ENCODE measurements at places on chromosomes 4 and X. TPM values are rescaled to one million over a fixed set of nuclear protein-coding genes. Genes with fewer than 3 reads are reported as not detected.

- no peaks in the 10 kb centered on the region for H3K27me3 ChIP-seq
- H3K27ac ChIP-seq, result no peak overlapping the region
- H3K4me3 ChIP-seq, result no peak overlapping the region
- H3K4me1 ChIP-seq, result no peaks in the 10 kb centered on the region
- no peaks in the 10 kb centered on the region for H3K36me3 ChIP-seq
Measured at GRCh38 chr4:173940146-173940545, 343.3 kb downstream of the FBXO8 start.

DNA sequence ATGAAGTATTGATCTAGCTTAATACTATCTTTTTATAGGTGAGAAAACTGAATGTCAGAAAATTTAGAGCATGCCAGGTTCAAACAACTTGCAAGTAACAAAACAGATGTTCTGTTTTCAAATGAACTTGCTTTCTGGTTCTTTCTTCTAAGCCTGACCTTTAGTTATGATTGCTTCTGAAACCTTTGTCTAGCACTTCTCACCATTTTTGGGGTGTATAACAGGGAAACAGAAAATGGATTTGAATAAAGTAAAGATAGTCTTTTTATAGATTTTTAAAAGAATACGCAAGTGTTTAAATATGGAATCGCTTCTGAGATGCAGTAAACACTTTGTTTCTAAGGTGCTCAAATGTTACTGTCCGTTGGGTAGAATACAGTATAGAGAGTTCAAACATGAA lies 687.2 kb upstream of the CPEB2 start:
- no peaks in the 10 kb centered on the region for H3K27me3 ChIP-seq
- no peaks in the 10 kb centered on the region for H3K36me3 ChIP-seq
- no peak for DNase-seq
- no peak overlapping the region for H3K4me3 ChIP-seq

The DCAF16 gene
- total RNA-seq, result 54.0 TPM

DNA sequence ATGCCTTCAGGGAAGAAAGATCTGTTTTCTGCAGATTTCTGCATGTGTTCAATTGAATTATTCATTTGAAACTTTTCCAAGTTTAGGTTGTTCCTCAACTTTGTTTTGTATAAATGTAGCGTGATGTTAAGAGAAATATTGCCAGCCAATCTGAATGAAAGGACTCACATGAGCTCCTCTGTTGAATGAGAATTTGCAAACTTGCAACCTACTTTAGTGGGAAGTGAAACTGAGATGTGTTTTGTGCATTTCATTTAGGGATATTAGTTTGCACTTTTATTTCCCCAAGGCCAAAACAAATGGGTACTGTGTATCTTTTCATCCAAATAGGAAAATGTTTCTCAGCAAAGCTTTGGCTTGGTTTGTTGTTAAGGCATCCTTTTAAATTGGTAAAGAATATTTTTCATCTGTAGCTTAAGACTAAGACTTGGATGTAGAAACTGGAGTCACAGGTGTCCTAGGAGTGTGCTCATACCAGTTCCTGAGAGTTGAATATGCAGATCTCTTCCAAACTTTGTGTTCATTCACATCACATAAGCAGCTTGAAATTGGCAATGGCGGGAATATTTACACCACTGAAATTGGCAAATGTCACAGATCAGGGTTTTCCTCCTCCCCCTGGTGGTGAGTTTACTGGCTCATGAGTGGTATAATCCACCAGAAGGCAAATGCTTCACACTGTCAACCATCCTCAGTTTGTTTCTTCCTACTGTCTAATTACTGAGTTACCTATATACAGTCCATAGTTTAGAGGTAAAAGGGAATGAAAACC lies 193.6 kb upstream of the BANK1 start:
- no peak overlapping the region for H3K4me3 ChIP-seq
- H3K36me3 ChIP-seq, result no peaks in the 10 kb centered on the region
- no peak overlapping the region for H3K27ac ChIP-seq
- peaks cover 17% of the 10 kb centered on the region for H3K4me1 ChIP-seq

The NXF2B gene
- not detected for total RNA-seq

- DNase-seq, result no peak
- H3K27me3 ChIP-seq, result no peaks in the 10 kb centered on the region
- H3K4me3 ChIP-seq, result no peak overlapping the region
- H3K4me1 ChIP-seq, result no peaks in the 10 kb centered on the region
- no peak overlapping the region for H3K27ac ChIP-seq
Measured at GRCh38 chr4:147787204-147787603, 55.3 kb downstream of the ARHGAP10 start.

The NDUFA1 gene
- total RNA-seq, result 150 TPM

DNA sequence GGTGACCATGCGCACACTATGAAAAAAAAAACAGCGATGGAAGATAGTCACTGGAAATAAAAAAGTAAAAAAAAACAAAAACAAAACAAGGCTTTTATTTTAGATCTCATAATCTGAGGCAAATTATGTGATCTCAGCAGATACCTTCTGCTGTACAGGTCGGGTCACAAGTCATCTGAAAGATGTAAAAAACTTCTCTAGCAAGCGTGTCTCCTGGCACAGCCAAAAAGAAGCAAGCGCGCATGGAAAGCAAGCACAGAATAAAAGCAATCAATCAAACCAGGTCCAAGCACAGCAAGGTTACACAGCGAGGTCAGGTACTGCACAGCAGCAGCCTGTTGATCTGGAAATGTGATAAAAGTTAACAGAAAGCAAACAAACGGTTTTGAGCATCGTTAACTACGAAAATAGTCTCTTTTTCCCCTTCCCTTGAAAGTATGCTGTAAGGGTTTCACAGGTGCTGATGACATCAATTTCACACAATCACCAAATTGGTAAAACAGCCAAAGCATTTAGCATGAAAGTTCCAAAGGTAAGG lies 79.3 kb upstream of the MTNR1A start:
- no peak overlapping the region for H3K27ac ChIP-seq
- H3K4me1 ChIP-seq, result no peaks in the 10 kb centered on the region
- no peaks in the 10 kb centered on the region for H3K36me3 ChIP-seq

DNA sequence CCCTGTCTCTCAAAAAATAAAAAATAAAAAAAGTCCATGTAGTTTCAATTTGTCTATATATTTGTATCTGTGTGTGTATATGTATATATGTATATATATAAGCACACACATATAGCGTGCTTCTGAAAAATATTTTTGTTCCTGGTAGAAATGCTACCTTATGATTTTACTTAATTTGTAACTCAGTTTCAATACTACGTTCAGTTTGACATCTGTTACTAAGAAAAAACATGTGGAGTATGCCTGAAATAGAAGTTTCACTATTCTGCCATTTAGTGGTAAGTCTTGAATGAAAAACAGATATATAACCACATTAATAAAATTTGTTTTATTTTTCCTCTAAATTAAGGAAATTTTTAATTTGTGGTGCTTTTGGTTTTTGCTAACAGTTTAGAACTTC lies 14.2 kb downstream of the FSTL5 start:
- no peak for DNase-seq
- H3K27me3 ChIP-seq, result no peaks in the 10 kb centered on the region
- H3K4me1 ChIP-seq, result no peaks in the 10 kb centered on the region
- no peaks in the 10 kb centered on the region for H3K36me3 ChIP-seq

The CTAG2 gene
- total RNA-seq, result not detected

The GPRASP1 gene
- 2.7 TPM for total RNA-seq

The IRF2 gene
- 35.5 TPM for total RNA-seq

The PCDH11X gene
- 0.04 TPM for total RNA-seq

DNA sequence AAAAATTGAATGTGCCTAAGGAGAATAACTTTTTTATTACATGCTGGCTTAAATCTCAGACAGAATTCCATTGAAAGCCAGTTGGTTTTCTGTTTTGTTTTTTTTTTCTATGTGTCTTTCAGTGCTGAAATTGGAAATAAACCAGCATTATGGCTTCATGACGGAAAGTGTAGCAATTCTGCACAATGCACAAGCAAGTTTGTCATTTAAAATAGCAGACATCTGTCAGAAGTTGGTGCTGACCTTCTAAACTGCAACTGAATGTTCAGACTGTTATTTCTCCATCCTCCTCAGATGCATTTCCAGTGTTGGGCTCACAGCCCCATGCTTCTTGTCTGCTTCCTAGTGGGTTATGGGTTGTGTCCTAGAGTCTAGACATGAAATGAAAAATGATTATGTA lies 107.2 kb upstream of the LIMCH1 start:
- no peaks in the 10 kb centered on the region for H3K4me1 ChIP-seq
- no peak overlapping the region for H3K4me3 ChIP-seq
- H3K27me3 ChIP-seq, result no peaks in the 10 kb centered on the region
- DNase-seq, result no peak
- no peak overlapping the region for H3K27ac ChIP-seq

The EIF2S3 gene
- 160 TPM for total RNA-seq

The SATL1 gene
- 0.79 TPM for total RNA-seq

DNA sequence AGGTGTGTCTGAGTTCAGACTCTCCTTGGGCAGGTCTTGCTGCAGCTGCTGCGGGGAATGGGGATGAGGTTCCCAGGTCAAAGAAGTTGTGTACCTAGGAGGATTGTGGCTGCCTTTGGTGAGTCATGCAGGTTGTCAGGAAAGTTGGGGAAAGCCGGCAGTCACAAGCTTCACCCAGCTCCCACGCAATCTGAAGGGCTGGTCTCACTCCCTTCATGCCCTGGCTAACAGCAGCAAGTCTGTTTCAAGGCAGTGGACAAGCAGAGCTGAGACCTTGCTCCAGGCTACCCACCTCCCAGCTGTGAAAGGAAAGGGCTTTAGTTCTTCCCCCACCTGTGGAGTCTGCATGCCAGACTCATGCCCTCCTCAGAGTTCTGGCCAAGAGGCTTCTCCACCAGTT lies 287.2 kb downstream of the DTHD1 start:
- DNase-seq, result no peak
- H3K4me1 ChIP-seq, result no peaks in the 10 kb centered on the region
- H3K27ac ChIP-seq, result no peak overlapping the region
- no peaks in the 10 kb centered on the region for H3K27me3 ChIP-seq
- H3K36me3 ChIP-seq, result no peaks in the 10 kb centered on the region
- no peak overlapping the region for H3K4me3 ChIP-seq

DNA sequence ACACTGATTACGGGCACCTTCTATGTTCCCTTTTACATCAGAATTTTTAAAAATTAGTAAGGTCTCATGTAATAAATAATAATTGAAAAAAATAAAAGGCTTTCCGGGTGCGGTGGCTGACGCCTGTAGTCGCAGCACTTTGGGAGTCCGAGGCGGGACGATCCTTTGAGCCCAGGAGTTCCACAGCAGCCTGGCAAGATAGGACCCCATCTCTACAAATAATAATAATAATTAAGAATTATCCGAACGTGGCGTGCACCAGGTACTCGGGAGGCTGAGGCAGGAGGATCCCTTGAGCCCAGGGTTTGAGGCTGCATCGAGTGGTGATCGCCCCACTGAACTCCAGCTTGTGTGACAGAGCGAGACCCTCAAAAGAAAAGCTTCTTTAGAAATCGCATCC lies 771 bp upstream of the LAMTOR3 start:
- peaks cover 53% of the 10 kb centered on the region for H3K4me1 ChIP-seq
- DNase-seq, result no peak
- peak overlapping the region; percentile 64 for H3K4me3 ChIP-seq
- H3K27ac ChIP-seq, result peak overlapping the region; percentile 82
- H3K27me3 ChIP-seq, result no peaks in the 10 kb centered on the region
- H3K36me3 ChIP-seq, result peaks cover 23% of the 10 kb centered on the region

- H3K27me3 ChIP-seq, result no peaks in the 10 kb centered on the region
- H3K4me3 ChIP-seq, result no peak overlapping the region
- DNase-seq, result no peak
Measured at GRCh38 chrX:148290931-148291330, 209.5 kb upstream of the AFF2 start.

DNA sequence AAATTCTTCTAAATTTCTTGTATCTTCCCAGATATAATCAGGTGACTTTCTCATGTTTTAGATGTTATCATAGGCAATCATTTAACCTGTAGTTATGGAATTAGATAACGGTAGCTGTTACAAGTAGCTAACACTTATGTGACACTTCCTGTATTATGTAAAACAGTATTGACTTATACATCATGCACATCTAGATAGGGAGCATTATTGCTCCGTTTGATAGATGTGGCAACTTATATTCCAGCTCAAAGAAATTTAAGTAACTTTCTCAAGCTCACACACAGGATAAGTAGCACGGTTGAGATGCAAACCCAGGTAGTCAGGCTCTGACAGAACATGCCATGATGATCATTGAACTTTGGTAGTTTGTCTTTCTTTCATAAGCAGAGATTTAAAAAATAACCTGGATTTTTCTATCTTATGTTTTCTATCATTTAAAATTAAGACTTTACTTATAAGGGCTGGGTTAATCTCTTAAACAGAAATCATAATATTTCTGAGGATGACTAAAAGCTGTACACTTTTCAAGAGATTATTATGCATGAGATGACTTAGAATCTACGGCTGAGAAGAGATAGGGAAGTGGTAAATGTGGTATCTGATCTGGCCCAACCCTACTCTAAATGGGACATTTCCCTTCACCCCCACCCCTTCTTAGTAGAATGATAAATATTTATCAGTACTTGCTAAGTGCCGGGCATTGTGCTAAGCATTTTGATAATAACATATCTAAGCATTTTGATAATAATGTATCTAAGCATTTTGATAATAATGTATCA lies 69.1 kb upstream of the HPGD start:
- H3K4me3 ChIP-seq, result no peak overlapping the region
- DNase-seq, result no peak
- no peaks in the 10 kb centered on the region for H3K27me3 ChIP-seq
- H3K36me3 ChIP-seq, result no peaks in the 10 kb centered on the region
- H3K4me1 ChIP-seq, result no peaks in the 10 kb centered on the region

DNA sequence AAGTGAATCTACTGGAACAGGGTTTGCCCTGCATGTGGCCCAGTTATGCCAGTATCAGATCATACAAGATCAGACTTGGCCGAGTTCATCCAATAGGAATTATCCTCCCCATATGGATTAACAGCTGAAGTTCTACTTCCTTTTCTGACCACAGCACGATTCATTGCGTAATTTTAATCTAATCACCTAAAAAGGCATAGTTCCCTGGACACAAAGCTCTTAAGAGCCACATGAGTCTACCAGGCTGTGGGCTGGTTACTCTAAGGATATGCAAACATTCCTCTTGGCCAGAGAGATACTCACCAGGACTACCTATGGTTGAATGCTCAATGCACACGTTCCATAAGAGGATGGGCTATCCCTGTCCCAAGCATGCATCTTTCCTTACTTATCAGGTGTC lies 46.9 kb downstream of the CHST7 start:
- no peak for DNase-seq
- no peaks in the 10 kb centered on the region for H3K27me3 ChIP-seq
- H3K36me3 ChIP-seq, result no peaks in the 10 kb centered on the region
- no peak overlapping the region for H3K4me3 ChIP-seq
- no peaks in the 10 kb centered on the region for H3K4me1 ChIP-seq

DNA sequence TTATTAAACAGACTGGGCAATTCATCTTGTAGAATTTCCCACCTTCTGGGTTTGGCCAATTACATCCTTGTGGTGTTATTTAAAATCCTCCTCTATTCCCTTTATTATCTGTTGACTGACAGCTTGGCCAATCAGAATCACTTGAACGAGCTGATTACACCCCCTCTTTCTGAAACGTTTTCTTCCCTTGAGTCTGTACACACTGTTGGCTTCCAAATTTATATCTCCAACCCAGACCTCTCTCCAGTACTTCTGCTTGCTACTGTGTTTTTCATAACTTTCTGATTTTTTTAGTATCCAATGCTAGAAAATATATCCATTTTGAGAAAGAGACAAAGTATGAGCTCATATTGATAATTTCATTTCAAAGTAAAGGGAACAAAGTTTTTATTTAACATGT lies 14.8 kb downstream of the CD38 start:
- H3K36me3 ChIP-seq, result no peaks in the 10 kb centered on the region
- H3K4me3 ChIP-seq, result no peak overlapping the region
- peaks cover 2% of the 10 kb centered on the region for H3K4me1 ChIP-seq
- no peaks in the 10 kb centered on the region for H3K27me3 ChIP-seq
- H3K27ac ChIP-seq, result no peak overlapping the region

Measured in Karpas-422 (cell line).